ENCODE measurements at places on chromosomes 6 and 20. TPM values are rescaled to one million over a fixed set of nuclear protein-coding genes. Genes with fewer than 3 reads are reported as not detected.
A peak's percentile ranks its signal among the peaks of the same experiment; 100 is the strongest.

Gene PCK1
- polyA plus RNA-seq: 0.10 TPM

Gene MTG2
- polyA plus RNA-seq: 26.0 TPM

Gene BPIFA1
- not detected for polyA plus RNA-seq

Gene TNNC2
- polyA plus RNA-seq: 3,292 TPM

Gene MYCT1
- polyA plus RNA-seq: 17.4 TPM

- DNase-seq: no peak
These were observed 27.2 kb downstream of the GSS start for GRCh38 chr20:34928411-34928810.

DNA sequence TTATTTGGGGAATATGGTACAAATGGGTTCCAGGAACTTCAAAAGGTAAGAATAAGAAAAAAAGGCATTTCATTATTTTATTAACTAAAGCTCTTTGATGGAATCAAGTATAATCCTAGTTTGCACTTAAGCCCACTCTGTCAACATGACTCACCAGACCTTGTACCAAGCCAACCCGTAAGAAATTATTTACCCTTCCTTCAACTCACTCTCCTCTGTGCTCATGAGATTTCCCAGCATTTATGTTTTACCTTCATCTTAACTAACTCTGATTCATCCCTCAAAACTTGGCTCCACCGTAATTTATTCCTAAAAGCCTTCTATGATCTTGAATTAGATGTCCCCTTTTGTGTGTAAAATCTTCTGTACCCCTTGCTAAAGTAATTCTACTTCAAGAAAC lies 308.7 kb downstream of the PKHD1 start:
- no peak for DNase-seq

DNA sequence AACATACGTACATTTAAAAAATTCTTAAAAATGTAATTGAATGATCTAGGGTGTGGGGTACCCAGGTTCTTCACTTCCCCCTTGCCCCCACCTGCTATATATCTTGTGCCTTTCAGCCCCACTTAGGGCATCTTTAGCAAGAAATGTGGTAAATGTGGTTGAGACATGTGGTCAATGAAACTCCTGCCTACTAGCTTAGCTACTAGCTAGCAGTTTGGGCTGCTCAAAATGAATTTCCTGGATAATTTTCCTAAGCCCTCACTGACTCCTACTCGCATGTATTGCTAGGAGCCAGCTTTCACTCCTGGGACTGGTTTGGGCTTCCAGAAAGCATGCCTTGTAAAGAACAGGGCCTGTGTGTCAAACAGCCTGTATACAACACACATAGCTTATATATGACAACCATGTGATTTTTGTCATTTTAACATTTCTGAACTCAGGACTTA lies 257.3 kb downstream of the ATXN1 start:
- peak; percentile 78 for DNase-seq

- DNase-seq: peak; percentile 83
These were observed 1.4 kb downstream of the RREB1 start for GRCh38 chr6:7108964-7109836.

- DNase-seq: no peak
These were observed 529.3 kb downstream of the KIF16B start for GRCh38 chr20:16043931-16044330.

GRCh38 chr6:10101551-10102252 lies 313.2 kb downstream of the TFAP2A start:
- no peak for DNase-seq

GRCh38 chr6:143005816-143006215 lies 54.9 kb upstream of the AIG1 start:
- no peak for DNase-seq

DNA sequence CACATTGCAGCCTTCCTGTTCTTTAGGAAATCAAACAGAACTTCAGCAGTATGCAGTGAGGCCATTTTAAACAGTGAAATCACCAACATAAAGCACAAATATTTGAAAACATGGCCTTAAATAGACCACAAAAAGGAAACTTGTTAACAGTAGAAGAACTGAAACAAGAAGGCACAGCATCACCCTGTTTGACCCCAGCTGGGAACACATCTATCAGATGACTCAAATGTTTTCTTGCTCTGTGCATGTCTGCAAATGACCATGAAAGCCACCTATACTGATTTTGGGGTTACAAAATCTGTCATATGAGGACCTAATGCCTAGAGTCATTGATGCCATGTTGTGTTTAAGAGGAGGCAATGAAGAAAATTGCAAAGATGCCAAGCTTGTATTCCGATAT lies 123.8 kb upstream of the ADGRF1 start:
- DNase-seq: no peak

GRCh38 chr20:38877483-38877882 lies 48.7 kb upstream of the FAM83D start:
- DNase-seq: no peak

GRCh38 chr20:61219021-61219431 lies 33.0 kb upstream of the CDH4 start:
- peak; percentile 76 for DNase-seq

- DNase-seq: no peak
These were observed 14.9 kb downstream of the GHRH start for GRCh38 chr20:37246736-37247135.

DNA sequence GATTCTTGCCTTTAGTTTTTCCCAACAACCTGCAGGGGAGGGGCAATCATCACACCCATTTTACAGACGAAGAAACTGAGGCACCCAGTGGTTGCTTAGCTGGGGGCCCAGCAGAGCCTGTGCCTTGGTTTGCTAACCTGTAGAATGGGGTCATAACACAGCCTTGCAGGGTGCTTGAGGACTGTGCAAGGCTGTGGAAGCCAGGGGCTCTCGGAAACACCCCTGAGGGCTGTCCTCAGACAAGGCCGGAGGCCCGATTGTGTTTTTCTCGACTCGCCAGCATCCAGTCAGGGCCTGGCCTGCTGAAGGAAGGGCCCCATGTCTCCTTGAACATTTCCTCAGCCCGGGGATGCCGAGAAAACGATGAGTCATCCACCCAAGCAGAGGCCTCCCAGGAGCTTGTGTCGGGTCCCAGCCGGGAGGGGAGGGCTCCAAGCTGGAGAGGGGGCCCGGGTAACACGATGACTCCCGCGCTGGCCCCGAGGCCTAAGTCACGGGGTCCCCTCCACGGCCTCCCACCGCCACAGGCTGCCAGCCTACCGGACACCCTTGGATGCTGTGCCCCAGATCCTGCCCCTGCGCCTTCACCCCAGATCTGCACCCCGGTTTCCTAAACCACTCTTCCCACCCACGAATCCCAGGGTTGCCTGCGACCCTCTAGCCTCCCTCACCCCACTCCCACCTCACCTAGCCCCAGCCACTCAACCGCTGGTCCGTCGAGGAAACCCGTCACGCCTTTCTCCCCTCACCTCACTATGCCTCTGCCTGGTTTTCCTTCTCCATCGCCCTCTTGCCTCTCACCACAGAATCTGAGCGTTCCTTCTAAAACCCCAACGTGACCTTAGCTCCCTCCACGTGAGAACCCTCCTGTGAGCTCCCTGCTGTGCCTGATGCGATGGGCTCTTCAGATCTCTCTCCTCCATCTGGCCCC lies 10.6 kb downstream of the NOL4L start:
- no peak for DNase-seq
